Glutamatergic neuron (in vitro differentiated cells): ENCODE measurements at places on chromosomes 12 and 14.

DNA sequence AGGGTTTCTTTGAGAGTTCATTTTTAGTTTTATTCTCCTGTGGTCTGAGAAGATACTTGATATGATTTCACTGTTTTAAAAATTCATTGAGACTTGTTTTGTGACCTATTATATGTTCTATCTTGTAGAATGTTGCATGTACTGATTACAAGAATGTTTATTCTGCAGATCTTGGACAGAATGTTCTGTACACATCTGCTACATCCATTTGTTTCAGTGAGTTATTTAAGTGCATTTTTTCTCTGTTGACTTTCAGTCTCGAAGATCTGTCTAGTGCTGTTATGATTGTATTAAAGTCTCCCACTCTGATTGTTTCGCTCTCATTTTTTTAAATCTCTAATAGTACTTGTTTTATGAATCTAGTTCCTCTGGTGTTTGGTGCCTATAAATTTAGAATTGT is 1319.8 kb downstream of the TMEM121 start:
- H3K27me3 ChIP-seq, result peaks cover 2% of the 10 kb centered on the region
- no peak for DNase-seq
- no peaks in the 10 kb centered on the region for H3K4me1 ChIP-seq

- H3K4me3 ChIP-seq, result no peak overlapping the region
- peaks cover 62% of the 10 kb centered on the region for H3K27me3 ChIP-seq
- H3K27ac ChIP-seq, result no peak overlapping the region
Measured at GRCh38 chr12:114406984-114407841, 1.3 kb upstream of the TBX5 start.

DNA sequence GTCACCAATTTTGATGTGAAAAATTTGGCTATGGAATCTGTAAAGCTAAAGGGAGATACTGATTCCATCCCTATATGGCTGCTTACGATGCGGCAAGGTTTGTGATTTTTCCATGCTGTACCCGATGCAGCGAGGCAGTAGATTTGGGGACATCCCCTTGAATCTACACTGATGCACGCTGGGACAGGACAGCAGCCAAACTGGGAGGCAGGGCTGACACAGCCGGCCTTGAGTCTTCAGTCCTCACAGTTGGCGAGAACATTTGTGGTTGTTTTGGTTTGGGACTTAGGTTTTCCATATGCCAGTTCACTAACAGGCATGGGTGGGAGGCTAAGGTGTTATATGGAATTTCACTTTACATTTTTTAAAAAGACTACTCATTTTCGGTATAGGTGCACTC is 3.8 kb downstream of the GALNT16 start:
- H3K27me3 ChIP-seq, result peaks cover 13% of the 10 kb centered on the region
- no peak for DNase-seq
- peaks cover 4% of the 10 kb centered on the region for H3K36me3 ChIP-seq
- H3K4me1 ChIP-seq, result peaks cover 38% of the 10 kb centered on the region
- H3K27ac ChIP-seq, result peak overlapping the region; percentile 57
- peak overlapping the region; percentile 81 for H3K4me3 ChIP-seq

GRCh38 chr12:2212971-2213869 is 160.4 kb downstream of the CACNA1C start:
- DNase-seq, result no peak
- peaks cover 3% of the 10 kb centered on the region for H3K27me3 ChIP-seq
- H3K36me3 ChIP-seq, result peaks cover 4% of the 10 kb centered on the region
- no peak overlapping the region for H3K4me3 ChIP-seq
- no peak overlapping the region for H3K27ac ChIP-seq

- peaks cover 12% of the 10 kb centered on the region for H3K4me1 ChIP-seq
- H3K36me3 ChIP-seq, result peaks cover 6% of the 10 kb centered on the region
- no peak for DNase-seq
- H3K27ac ChIP-seq, result no peak overlapping the region
- no peak overlapping the region for H3K4me3 ChIP-seq
Measured at GRCh38 chr14:76834241-76834661, 8.0 kb downstream of the LRRC74A start.

DNA sequence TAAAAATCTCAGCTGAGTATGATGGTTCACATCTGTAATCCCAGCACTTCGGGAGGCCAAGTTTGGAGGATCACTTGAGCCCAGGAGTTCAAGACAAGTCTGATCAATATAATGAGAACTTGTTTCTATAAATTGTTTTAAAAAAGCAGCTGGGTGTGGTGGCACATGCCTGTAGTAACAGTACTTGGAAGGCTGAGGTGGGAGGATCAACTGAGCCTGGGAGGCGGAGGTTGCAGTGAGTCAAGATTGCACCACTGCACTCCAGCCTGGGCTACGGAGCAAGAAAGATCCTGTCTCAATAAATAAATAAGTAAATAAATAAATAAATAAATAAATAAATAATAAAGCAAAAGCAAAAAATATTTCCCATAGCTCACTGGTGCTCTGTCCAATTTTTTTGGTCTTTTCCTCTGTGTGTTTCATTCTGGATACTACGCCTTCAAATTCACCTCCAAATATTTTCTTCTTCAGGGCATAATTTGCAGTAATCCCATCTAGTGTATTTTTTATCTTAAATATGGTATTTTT is 32.7 kb upstream of the SNX6 start:
- no peak for DNase-seq
- H3K36me3 ChIP-seq, result no peaks in the 10 kb centered on the region
- H3K4me1 ChIP-seq, result no peaks in the 10 kb centered on the region
- no peak overlapping the region for H3K27ac ChIP-seq
- no peaks in the 10 kb centered on the region for H3K27me3 ChIP-seq
- no peak overlapping the region for H3K4me3 ChIP-seq

DNA sequence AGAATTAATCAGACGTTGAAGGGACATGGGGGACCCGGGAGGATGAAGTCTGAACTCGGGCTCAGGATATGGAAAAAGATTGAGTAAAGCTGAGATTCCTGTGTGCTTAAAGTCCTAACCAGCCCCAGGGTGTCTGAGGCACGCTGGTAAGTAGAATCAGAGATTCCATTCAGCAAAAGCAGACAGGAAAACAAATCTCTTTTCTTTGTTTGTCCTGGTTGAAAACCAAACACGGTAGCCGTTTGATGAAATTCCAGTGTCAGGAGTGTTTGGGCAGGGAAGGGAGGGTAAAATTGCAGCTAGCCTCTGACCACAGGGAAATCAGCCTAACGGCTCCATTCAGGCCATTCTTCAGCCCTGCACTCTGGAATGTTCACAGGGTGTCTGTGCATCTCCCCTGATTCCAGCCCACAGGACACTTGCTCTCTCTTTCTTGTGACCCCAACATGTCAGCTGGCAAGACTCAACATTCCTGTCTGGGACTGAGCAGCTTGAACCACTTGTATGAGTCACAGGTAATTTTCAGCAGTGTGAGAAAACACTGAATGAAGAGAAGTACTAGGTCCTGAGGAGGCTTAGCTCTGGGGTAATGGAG is 31.0 kb downstream of the NINJ2 start:
- H3K36me3 ChIP-seq, result no peaks in the 10 kb centered on the region
- DNase-seq, result no peak
- H3K4me3 ChIP-seq, result no peak overlapping the region
- peaks cover 3% of the 10 kb centered on the region for H3K4me1 ChIP-seq
- no peak overlapping the region for H3K27ac ChIP-seq
- H3K27me3 ChIP-seq, result peaks cover 2% of the 10 kb centered on the region

DNA sequence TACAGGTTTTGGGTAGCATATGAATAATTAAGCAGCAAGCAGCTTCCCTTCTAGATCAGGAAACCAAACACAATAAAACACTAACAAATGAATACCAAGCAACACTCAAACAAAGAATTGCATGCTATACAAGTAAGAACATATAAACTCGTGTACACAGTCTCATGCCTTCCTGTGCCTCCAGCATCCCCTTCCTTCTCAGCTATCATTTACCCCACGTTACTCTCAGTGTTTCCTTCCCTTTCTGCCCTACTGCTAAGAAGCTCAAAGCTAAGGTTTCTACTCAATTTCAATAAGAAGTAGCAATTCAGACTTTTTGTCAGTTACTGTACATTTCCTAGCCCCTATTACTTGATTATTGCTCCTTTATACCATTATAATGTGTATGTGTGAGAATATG is 81.0 kb downstream of the DUSP16 start:
- no peaks in the 10 kb centered on the region for H3K4me1 ChIP-seq
- H3K4me3 ChIP-seq, result no peak overlapping the region
- H3K27ac ChIP-seq, result peak overlapping the region; percentile 14
- DNase-seq, result no peak
- H3K36me3 ChIP-seq, result no peaks in the 10 kb centered on the region

- peak overlapping the region; percentile 53 for H3K4me3 ChIP-seq
- no peaks in the 10 kb centered on the region for H3K36me3 ChIP-seq
- peaks cover 33% of the 10 kb centered on the region for H3K4me1 ChIP-seq
- H3K27me3 ChIP-seq, result peaks cover 5% of the 10 kb centered on the region
Measured at GRCh38 chr14:95524706-95525512, 8.5 kb upstream of the SYNE3 start.

- H3K27ac ChIP-seq, result no peak overlapping the region
- DNase-seq, result no peak
Measured at GRCh38 chr12:32117316-32117715, 10.7 kb downstream of the BICD1 start.

DNA sequence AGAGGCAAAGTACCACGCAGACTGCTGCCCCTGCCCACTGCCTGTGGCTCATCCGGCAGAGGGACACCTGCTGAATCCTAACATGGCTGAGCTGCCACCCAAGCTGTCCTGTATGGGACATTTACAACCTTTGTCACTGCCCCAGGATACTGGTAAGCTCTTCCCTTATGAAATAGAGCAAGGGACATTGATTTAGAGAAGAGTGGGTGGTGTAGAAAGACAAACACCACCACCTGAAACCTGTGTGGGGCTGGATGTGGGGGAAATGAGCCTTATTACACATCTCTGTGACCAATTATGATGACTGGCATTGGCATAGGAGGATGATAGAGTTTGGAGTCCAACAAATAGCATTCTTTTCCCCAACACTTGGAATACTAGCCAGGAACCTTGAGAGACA is 81.2 kb upstream of the GZMB start:
- peaks cover 1% of the 10 kb centered on the region for H3K27me3 ChIP-seq
- H3K36me3 ChIP-seq, result no peaks in the 10 kb centered on the region
- H3K27ac ChIP-seq, result no peak overlapping the region
- peaks cover 16% of the 10 kb centered on the region for H3K4me1 ChIP-seq
- DNase-seq, result no peak

DNA sequence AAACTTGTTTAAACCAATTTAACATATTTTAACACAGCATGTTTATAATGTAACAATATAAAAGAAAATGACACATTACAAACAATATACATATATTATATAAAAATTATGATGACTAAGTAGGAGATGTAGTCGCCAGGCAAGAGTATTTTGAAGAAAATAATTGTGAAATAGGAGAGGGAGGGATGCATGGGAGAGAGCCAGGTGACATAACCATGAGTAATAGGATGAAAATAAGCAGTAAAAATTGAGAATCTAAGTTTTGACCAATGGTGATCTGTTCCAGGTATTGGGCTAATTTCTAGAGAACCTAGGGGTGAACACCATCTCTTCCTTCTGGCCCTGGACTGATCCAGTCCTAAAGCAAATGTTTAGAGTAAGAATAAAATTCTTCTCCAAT is 315.2 kb upstream of the G2E3 start:
- H3K27me3 ChIP-seq, result peaks cover 3% of the 10 kb centered on the region
- no peak overlapping the region for H3K27ac ChIP-seq
- H3K36me3 ChIP-seq, result no peaks in the 10 kb centered on the region
- H3K4me1 ChIP-seq, result peaks cover 8% of the 10 kb centered on the region
- H3K4me3 ChIP-seq, result no peak overlapping the region

- no peak overlapping the region for H3K27ac ChIP-seq
- no peak for DNase-seq
- no peaks in the 10 kb centered on the region for H3K4me1 ChIP-seq
- no peak overlapping the region for H3K4me3 ChIP-seq
- no peaks in the 10 kb centered on the region for H3K27me3 ChIP-seq
- H3K36me3 ChIP-seq, result peaks cover 4% of the 10 kb centered on the region
Measured at GRCh38 chr14:55556929-55557623, 22.9 kb upstream of the KTN1 start.

- no peak overlapping the region for H3K4me3 ChIP-seq
- no peaks in the 10 kb centered on the region for H3K27me3 ChIP-seq
- DNase-seq, result no peak
- peaks cover 4% of the 10 kb centered on the region for H3K4me1 ChIP-seq
Measured at GRCh38 chr12:75859868-75860267, 171.7 kb downstream of the PHLDA1 start.

DNA sequence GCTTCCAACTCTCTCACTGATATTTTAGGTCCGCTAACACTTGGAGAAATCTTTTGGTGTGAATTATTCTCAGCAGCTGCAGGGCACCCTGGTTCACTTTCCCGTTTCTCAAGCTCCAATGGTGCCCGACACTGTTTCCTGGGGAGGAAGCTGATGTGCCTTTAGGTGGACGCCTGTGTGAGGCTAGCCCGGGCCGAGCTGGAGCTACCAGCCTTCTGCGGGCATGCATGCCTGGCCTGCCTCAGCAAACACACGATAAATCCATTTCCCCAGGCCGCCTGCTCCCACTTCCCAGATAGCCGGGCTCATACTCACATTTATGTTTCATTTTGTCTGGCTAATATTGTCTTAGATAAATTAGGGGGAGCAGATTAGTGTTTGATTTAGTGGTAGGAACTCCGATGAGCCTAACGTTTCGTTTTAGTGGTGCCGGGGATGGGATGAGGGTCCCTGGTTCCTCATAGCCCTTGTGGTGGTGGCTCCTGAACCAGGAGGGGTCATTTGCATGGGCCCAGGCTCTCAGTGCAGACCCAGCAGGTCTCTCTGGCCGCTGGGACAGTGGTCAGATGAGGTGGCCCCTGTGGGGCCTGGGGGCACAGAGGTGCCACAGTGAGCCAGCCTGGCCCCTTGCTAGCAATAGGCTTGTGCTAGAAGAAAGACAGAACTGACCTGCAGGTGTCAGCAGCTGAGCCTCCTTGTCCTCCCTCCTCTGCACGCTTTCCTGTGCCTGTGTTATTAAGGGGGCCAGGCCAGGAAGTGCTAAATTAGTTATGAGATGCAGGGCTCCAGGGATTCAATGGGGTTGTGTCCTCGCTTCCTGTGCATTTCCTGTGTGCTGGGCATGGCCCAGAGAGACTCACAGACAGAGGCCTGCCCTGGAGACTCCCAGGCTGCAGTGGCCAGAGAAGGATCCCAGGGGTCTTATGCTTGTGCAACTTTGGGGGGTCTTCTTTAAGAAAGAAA is 88.3 kb downstream of the KIF26A start:
- peaks cover 21% of the 10 kb centered on the region for H3K4me1 ChIP-seq
- H3K36me3 ChIP-seq, result no peaks in the 10 kb centered on the region
- peaks cover 8% of the 10 kb centered on the region for H3K27me3 ChIP-seq
- DNase-seq, result peak; percentile 30
- H3K27ac ChIP-seq, result no peak overlapping the region

GRCh38 chr14:32679927-32680612 is 258.6 kb upstream of the NPAS3 start:
- no peak overlapping the region for H3K27ac ChIP-seq
- peaks cover 9% of the 10 kb centered on the region for H3K27me3 ChIP-seq
- H3K4me1 ChIP-seq, result no peaks in the 10 kb centered on the region

GRCh38 chr14:60188115-60188514 is 22.9 kb upstream of the DHRS7 start:
- no peaks in the 10 kb centered on the region for H3K36me3 ChIP-seq
- DNase-seq, result no peak
- H3K27me3 ChIP-seq, result no peaks in the 10 kb centered on the region
